Tibial nerve (tissue), 4 donors: ENCODE measurements at places on chromosomes 16 and 17. TPM values are rescaled to one million over a fixed set of nuclear protein-coding genes. Genes with fewer than 3 reads are reported as not detected.

GRCh38 chr16:87333581-87334331, 16.6 kb upstream of the C16orf95 start:
- no peak for DNase-seq

DNA sequence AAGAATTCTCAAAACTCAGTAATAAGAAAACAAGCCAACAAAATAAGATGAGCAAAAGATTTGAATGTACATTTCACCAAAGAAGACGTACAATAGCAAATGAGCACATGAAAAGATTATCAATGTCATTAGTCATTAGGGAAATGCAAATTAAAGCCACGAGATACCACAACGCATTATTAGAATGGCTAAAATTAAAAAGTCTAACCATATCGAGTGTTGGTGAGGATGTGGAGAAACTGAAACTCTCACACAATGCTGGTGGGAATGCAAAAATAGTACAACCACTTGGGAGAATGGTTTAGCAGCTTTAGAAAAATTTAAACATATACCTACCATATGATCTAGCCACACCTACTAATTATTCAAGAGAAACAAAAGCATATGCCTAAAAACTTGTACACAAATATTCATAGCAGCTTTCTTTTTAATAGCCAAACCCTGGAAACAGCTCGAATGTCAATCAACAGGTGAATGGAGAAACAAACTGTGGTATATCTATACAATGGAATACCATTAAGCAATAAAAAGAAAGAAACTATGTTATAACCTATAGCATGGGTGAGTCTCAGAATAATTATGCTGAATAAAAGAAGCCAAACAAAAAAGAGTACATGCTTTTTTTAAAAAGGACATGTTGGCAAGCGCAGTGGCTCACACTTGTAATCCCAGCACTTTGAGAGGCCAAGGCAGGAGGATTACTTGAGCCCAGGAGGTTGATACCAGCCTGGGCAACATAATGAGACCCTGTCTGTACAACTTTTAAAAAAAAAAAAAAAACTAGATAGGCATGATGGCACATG, 103.6 kb downstream of the LITAF start:
- DNase-seq = no peak

- DNase-seq = no peak
Measured at GRCh38 chr16:86595983-86596605, 17.7 kb downstream of the FOXL1 start.

The ITGAL gene
- 2.4 TPM for total RNA-seq

DNA sequence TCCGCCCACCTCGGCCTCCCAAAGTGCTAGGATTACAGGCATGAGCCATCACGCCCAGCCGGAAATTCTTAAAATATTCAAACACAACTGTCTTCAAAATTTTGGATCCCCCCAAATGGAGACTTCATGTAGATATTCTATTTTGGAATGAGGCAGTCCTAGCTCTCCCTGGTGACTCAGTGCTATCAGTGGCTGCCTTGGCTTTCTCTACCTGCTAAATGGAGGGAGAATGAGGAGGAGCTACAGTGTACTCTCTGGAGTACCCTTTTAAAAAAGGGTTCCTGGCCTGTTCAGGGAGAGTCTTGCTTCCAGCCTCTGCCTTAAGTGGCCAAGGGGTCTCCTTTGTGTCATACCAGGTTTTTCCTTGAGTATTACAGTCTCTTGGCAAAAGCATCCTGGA, 10.8 kb downstream of the ALKBH5 start:
- no peak for DNase-seq

The GLIS2 gene
- total RNA-seq = 9.0 TPM

The KRT39 gene
- not detected for total RNA-seq
